ENCODE measurements at places on chromosomes 12 and 14.
A peak's percentile ranks its signal among the peaks of the same experiment; 100 is the strongest.

DNA sequence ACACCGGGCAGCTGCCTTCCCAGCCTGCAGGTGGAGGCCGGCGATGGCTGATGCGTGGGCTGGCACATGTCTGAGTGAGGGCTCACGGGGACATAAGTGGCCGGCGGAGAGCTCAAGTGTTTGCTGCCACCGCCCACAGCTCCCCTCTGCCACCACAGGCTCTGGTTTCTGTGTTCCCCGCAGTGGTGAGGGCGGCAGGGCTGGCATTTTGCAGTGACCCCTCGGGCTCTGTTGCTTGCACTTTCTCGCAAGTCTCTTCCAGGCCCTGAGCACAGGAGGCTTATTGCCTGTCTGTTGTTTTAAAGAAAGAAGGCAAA is 271.0 kb upstream of the RTL1 start:
- DNase-seq, result no peak
- H3K36me3 ChIP-seq, result peaks cover 7% of the 10 kb centered on the region
- peaks cover 18% of the 10 kb centered on the region for H3K4me1 ChIP-seq
- no peaks in the 10 kb centered on the region for H3K27me3 ChIP-seq
- no peak overlapping the region for H3K27ac ChIP-seq
- H3K4me3 ChIP-seq, result no peak overlapping the region

DNA sequence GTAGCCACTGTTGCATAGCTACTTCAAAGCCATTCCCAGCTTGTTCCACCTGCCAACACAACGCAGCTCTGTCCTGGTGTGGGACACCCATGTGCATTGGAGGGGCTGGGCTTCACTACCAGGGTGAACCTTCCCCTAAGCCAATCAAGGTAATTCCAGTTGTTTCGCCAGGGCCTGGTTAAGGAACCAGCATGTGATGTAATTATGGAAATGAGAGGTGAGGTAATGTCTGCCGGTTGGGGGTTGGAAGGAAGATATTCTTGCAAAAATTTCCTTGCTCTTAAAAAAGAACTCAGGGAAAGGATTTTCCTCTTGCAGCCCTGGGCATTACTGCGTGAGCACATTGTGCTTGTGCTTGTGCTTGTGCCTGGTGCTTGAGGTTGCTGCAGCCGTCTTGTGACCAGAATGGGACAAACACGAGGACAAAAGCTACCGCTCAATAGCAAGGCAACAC is 14.9 kb downstream of the TUBA1C start:
- peaks cover 32% of the 10 kb centered on the region for H3K4me1 ChIP-seq
- peaks cover 3% of the 10 kb centered on the region for H3K27me3 ChIP-seq
- H3K4me3 ChIP-seq, result no peak overlapping the region
- no peaks in the 10 kb centered on the region for H3K36me3 ChIP-seq

DNA sequence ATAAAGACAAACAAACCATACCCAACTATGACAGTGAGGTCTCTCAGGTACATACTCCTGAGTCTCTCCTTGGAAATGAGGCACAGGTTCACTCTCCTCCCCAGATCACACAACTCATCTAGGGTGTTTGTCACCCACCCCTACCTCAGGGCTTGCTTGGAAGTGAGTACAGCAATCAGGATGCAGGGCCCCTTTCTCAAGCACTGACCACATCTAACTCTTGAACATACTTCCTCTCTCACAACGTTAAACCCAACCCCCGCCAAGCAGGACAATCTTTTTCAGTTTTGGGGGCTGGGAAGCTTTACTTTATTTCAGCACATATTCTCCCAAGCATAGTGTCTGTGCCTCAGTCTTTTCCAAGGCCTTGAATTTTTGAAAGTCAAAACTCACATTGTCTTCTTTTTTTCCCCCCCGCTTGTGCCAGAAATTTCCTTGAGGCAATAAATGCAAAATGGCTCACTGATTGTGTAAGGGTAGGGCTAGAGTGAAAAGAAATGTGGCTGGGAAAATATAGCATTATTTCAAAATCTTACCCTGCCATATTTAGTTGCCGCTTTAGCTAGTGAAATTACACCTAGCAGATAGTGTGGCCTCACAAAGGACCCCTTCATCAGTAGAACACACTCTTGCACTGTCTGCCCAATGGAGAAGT is 2.4 kb upstream of the GPR65 start:
- no peak overlapping the region for H3K27ac ChIP-seq
- H3K27me3 ChIP-seq, result no peaks in the 10 kb centered on the region
- no peaks in the 10 kb centered on the region for H3K4me1 ChIP-seq
- H3K4me3 ChIP-seq, result no peak overlapping the region
- H3K36me3 ChIP-seq, result no peaks in the 10 kb centered on the region

GRCh38 chr14:68713782-68714181 is 79.1 kb downstream of the ZFP36L1 start:
- DNase-seq, result no peak
- H3K27me3 ChIP-seq, result no peaks in the 10 kb centered on the region
- no peak overlapping the region for H3K4me3 ChIP-seq
- H3K4me1 ChIP-seq, result peaks cover 9% of the 10 kb centered on the region

DNA sequence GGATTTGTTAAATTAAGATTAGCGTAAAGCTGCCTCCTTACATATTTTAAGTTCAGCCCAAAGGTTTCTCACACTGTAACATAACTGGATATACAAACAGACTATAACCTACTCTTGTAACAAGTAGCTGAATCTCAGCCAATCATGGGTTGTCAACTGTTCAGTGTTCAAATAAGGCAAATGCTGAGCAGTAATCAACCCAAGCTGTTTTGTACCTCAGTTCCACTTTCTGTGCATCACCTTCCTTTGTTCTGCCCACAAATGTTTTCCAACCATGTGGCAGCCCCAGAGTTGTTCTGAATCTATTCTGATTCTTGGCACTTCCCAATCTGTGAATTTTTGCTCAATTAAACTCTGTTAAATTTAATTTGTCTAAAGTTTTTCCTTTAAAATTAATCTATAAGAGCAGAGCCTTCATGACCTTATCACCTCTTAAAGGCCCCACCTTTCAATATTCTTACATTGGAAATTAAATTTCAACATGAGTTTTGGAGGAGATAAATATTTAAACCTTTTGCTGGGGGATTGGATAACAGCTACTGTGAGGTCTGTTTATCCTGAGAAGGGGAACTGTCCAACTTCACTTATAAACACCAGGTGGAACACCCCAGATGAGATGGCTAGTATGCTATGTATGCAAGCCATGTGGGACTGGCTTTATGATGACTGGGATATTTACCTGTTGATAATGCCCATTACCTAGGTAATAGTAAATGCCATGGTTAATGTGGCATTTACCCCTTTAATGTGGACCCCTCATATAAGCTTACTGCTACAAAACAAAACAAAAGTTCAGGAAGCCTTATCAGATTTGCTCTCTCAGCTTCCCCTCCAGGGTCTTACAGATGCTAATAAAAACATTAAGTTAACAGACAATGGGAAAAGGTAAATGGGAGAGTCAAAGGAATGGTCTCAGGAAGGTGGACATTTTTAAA is 42.2 kb upstream of the ARID2 start:
- H3K4me1 ChIP-seq, result no peaks in the 10 kb centered on the region
- no peak overlapping the region for H3K4me3 ChIP-seq
- no peak overlapping the region for H3K27ac ChIP-seq
- H3K27me3 ChIP-seq, result peaks cover 2% of the 10 kb centered on the region

- H3K4me1 ChIP-seq, result peaks cover 55% of the 10 kb centered on the region
- no peak for DNase-seq
- H3K27ac ChIP-seq, result peak overlapping the region; percentile 98
- peaks cover 12% of the 10 kb centered on the region for H3K27me3 ChIP-seq
- no peak overlapping the region for H3K4me3 ChIP-seq
- H3K36me3 ChIP-seq, result no peaks in the 10 kb centered on the region
Observed at GRCh38 chr12:6229224-6230218, 29.3 kb downstream of the CD9 start.

DNA sequence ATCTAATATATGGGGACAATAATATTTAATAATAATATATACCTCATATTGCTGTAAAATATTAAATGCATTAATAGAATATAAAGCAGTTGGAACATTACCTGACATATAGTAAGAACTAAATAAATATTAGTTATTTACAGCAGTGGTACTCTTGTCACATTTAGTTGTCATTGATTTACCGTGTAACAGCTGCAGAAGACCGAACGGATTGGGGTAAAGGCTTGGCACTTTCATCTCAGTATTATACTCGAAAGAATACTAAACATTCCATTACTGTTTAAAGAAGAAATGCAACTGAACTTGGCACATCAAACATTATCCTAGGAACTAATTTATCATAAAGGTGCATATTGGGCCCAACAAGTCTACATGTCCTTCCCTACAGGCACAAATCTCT is 61.1 kb downstream of the ITPR2 start:
- no peak overlapping the region for H3K4me3 ChIP-seq
- no peak overlapping the region for H3K27ac ChIP-seq
- H3K36me3 ChIP-seq, result peaks cover 13% of the 10 kb centered on the region
- H3K27me3 ChIP-seq, result no peaks in the 10 kb centered on the region

DNA sequence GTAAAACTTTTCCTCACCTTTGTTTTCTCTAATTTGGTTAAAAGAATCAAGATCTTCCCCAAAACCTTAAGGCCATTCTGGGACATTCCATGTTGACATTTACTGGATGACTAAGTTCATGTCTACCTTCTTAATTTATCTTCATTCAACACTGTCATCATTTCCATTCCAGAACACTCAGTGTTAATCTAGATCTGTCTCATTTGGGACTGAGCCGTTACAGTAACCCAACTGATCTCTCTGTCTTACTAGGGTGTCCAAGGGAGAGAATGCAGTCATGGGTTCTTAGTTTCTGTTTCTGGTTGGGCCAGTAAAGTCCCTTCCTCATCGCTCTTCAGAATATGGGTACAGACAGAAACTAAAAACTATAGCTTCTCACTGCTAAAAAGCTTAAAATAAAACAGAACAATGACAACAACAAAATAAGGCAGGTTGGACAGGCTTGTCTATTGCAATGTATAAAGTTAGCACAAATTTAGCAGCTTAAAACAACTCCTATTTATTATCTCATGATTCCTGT is 144.8 kb downstream of the ASCL1 start:
- peaks cover 3% of the 10 kb centered on the region for H3K4me1 ChIP-seq
- DNase-seq, result no peak
- H3K4me3 ChIP-seq, result no peak overlapping the region
- H3K27ac ChIP-seq, result no peak overlapping the region

- H3K27me3 ChIP-seq, result no peaks in the 10 kb centered on the region
- no peak overlapping the region for H3K4me3 ChIP-seq
- H3K4me1 ChIP-seq, result peaks cover 4% of the 10 kb centered on the region
- no peak overlapping the region for H3K27ac ChIP-seq
- DNase-seq, result no peak
Observed at GRCh38 chr12:31272607-31273225, 53.2 kb downstream of the SINHCAF start.

- H3K4me3 ChIP-seq, result no peak overlapping the region
- H3K4me1 ChIP-seq, result peaks cover 7% of the 10 kb centered on the region
- no peak overlapping the region for H3K27ac ChIP-seq
Observed at GRCh38 chr14:45149602-45150001, 13.9 kb downstream of the FANCM start.

GRCh38 chr14:22505697-22506377 is 83.2 kb downstream of the DAD1 start:
- no peaks in the 10 kb centered on the region for H3K36me3 ChIP-seq
- H3K27me3 ChIP-seq, result no peaks in the 10 kb centered on the region
- no peak overlapping the region for H3K4me3 ChIP-seq
- H3K27ac ChIP-seq, result peak overlapping the region; percentile 46

- H3K4me1 ChIP-seq, result no peaks in the 10 kb centered on the region
- H3K36me3 ChIP-seq, result no peaks in the 10 kb centered on the region
- DNase-seq, result no peak
- H3K27me3 ChIP-seq, result no peaks in the 10 kb centered on the region
- no peak overlapping the region for H3K27ac ChIP-seq
Observed at GRCh38 chr12:9509464-9510161, 98.1 kb downstream of the KLRB1 start.

DNA sequence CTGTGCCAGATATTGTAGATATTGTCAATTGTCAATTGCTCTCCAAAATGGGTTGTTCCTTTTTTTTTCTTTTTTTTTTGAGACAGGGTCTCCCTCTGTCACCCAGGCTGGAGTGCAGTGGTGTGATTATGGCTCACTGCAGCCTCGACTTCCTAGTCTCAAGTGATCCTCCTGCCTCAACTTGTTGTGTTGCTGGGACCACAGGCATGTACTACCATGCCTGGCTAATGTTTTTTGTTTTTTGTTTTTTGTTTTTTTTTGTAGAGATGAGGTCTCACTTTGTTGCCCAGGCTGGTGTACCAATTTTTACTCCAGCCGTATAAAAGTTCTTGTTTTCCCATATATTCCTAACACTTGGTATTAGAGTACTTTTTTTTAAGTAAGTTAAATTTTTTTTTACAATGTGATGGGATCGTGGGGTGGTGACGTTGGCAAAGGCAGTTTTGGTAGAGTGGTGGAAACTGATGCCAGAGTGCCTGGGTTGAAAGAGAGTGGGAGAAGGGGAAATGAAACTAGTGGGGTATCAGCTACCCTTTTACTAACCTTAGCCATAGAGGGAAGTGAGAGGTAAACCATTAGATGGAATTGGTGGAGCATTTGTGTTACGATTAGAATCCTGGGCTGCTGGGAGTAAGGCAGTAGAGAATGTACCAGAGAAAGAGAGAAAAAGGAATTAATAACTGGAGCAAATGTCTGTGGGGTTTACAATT is 33.0 kb upstream of the CFAP54 start:
- H3K4me3 ChIP-seq, result no peak overlapping the region
- no peak overlapping the region for H3K27ac ChIP-seq
- H3K27me3 ChIP-seq, result no peaks in the 10 kb centered on the region
- no peaks in the 10 kb centered on the region for H3K4me1 ChIP-seq
- no peak for DNase-seq

GRCh38 chr14:93857081-93857480 is 68.8 kb upstream of the PRIMA1 start:
- H3K4me1 ChIP-seq, result peaks cover 8% of the 10 kb centered on the region
- no peak overlapping the region for H3K4me3 ChIP-seq
- H3K36me3 ChIP-seq, result no peaks in the 10 kb centered on the region

- no peaks in the 10 kb centered on the region for H3K4me1 ChIP-seq
- no peak for DNase-seq
- no peaks in the 10 kb centered on the region for H3K36me3 ChIP-seq
- peak overlapping the region; percentile 53 for H3K27ac ChIP-seq
Observed at GRCh38 chr12:111359914-111360276, 9.0 kb downstream of the PHETA1 start.

Measured in neural crest cell (in vitro differentiated cells).